Fibroblast of pulmonary artery (primary cell): ENCODE measurements at places on chromosomes 1 and 21.

DNA sequence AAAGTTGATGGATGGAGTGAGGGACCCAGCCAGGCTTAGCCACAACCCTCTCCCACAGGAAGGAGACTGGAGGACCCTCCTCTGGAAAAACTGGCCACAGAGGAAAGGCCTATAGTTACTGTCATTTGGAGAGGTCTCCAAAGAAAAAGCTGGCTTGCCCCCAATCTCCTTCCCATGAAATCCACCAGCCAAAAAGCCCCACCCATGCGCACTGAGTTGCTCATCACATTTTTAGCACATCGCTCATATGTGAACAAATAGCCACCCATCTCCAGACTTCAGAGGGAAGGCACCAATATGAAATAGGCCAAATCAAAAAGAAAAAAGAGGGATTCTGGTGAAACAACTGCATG is 36.9 kb upstream of the QSOX1 start:
- peak; percentile 75 for DNase-seq

DNA sequence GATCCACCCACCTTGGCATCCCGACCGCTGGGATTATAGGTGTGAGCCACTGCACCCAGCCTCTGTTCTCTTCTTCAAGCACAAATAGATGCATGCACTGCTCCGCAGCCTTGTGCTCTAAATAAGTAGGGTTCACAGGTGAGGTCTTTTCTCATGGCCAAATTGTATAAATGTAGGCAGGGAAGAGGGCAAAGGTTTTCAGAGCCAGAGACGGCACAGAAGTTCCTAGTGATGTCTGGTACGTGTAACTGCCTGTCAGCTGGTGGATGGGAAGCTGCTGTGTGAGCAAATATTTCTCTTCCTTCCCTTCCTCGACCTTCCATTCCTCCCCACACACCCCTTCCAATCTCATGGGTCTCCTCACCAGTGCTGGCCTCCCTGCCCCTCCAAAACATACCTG is 70.8 kb upstream of the FAM20B start:
- no peak for DNase-seq

- no peak for DNase-seq
Measured at GRCh38 chr1:5727191-5727590, 265.0 kb downstream of the NPHP4 start.

DNA sequence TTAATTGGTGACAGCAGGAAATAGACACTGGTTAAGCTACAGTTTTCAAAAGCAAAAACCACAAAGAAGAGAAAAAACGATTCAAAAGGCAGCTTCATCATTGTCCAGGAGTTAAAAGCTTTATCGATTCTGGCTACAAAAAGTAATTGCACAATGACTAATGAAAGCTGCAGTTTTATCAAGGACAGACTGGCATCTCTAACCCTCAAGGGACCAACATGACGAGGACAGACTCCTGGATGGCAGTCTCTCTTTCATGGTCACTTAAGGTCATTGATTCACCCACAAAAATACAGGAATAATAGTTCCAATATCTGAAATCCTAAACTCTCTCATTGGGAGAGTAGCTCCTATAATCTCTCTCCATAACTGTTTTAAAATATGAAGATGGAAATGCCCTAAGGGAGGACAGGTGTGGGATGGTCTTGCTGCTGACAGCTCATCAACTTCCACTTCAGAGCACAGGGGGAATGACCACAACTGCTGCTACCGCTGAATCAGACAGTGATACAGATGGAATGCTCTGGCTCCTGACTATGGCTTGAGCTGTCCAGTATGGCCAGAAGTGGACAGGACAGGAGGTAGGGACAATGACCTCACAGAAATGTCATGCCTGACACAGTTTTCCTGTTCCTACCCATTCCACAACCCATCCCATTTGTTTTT is 17.4 kb upstream of the CPLANE2 start:
- DNase-seq = no peak

DNA sequence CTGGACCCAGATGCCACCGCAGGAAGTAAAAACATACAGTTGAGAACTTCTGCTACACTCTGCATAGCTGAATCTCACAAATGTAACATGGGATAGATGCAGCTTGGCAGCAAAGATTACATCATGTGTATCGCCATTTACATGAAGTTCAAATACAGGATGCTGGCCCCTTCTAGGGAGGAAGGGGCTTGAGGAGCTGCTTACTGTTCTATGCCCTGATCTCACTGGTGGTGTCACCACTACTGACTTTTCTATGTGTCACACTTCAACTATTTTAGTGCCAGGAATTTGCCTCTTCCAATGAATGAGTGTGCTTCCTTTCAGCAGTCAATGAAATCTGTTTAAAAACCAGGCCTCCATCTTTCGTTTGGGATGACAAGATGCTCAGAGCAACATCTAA is 31.1 kb downstream of the MRAP start:
- DNase-seq = peak; percentile 29

DNA sequence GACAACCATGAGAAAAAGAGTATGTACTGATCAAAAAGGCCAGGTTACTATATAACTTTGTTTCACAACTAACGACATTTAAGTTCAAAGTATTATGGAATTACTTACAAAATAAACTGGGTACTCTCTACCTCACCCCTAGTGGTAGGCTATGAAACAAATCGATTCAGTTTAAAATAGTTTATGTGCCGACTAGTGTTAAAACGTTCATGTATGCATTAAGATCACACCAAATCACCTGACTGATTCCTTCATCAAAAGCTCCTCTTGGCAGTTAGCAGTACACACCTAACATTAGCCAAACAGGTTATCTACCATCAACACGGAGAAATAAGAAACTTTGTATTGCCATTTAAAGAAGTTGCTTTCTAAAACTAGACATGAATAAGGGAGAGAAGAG is 137.1 kb downstream of the AKT3 start:
- peak; percentile 29 for DNase-seq

DNA sequence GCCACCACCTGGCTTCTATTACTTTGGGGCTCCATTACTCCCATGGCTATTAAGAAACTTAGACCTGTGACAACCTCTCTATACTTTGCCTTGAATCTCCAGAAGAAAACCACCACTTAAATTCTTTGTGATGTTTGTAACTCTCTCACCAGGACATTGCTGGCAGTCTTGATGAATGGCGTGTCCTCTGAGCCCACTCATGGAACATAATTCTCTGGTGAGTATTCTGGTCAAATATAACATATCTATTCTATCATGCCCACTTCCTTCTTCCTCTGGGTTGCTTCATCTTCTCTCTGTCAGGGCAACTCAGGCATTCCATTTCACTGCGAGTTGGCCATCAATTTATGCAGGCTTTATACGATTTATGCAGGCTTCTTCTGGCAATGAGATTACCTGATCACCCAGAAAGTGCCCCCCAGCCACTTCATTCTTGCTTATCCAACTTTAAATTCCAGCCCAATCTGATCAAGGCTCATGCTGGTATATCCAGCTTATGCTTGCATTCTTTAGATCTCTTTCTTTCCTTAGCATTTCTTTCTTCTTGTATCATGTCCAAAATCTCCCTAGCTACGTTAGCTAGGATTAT is 112.0 kb upstream of the CHRM3 start:
- DNase-seq = no peak

DNA sequence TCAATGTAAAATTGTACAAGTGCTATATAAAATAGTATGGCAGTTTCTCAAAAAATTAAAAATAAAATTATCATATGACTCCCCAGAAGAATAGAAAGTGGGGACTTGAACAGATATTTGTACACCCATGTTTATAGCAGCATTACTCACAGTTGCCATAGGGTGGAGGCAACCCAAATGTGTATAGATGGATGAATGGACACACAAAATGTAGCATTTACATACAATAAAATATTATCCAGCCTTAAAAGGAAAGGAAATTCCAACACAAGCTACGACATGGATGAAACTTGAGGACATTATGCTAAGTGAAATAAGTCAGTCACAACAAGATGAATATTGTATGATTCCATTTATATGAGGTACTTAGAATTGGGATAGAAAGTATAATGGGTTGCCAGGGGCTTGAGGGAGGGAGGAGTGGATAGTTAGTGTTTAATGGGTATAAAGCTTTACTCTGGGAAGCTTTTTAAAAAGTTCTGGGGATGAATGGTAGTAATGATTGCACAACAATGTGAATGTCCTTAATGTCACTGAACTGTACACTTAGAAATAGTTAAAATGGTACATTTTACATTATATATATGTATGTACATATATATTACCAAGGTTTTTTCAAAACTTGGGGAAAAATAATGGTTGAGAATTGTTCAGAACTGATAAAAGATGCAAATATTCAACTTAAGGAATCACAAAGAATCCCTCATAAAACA is 53.0 kb upstream of the ADORA3 start:
- no peak for DNase-seq

DNA sequence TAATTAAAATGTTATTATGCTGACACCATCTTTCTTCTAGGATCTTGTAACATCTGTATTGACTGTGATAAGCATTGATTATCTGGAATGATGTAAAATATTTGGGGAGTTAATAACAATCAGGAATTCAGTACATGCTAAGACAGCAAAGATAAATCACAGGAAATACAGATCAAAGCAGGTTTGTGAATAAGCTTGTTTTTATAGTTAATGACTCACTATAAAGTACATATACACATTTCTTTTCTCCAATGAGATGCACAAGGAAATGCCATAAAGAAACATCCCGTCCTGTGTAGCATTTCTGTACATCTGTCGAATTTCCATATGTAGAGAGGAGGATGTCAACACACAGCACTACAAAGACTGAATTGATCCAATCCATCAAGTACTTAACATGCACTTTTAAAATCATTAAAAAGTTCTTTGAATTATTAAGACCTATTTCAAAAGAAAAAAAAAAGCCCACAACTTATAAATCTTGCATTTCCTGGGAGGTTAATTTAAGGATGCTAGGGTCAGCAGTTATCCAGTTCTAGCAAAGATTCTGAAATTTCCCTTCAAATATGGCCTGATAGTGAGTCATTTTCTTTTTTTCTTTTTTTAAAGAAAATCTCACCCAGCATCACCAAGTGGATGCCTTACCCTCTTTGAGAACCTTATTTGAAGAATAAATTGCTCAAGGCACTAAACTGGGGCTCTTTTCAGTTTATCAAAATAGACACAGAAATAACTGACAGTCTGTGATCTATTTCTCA is 243.2 kb upstream of the NR5A2 start:
- no peak for DNase-seq

GRCh38 chr1:107575226-107575625 is 389.8 kb downstream of the VAV3 start:
- DNase-seq = no peak

GRCh38 chr1:26900815-26901511 is 696 bp upstream of the GPATCH3 start:
- no peak for DNase-seq

DNA sequence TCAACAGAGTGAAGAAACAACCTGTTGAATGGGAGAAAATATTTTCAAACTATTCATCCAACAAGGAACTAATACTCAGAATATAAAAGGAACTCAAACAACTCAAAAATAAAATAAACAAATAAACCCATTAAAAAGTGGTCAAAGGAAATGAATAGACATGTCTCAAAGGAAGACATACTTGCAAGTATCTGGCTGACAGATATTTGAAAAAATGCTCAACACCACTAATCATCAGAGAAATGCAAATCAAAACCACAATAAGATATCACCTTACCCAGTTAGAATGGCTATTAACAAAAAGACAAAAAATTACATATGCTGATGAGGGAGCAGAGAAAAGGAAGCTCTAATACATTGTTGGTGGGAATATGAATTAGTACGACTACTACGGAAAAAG is 38.2 kb downstream of the TNFSF4 start:
- DNase-seq = no peak
